ENCODE measurements at places on chromosomes 16 and 17. TPM values are rescaled to one million over a fixed set of nuclear protein-coding genes. Genes with fewer than 3 reads are reported as not detected.

Gene CLUH
- total RNA-seq: 87.4 TPM

Gene SEPTIN1
- 11.5 TPM for total RNA-seq

Gene DHRS7C
- total RNA-seq: not detected

Gene GNAO1
- 12.7 TPM for total RNA-seq

Gene MRPL38
- total RNA-seq: 107 TPM

Gene SYNRG
- 42.1 TPM for total RNA-seq

Gene KRT40
- total RNA-seq: not detected

Gene IST1
- total RNA-seq: 225 TPM

Gene SDK2
- total RNA-seq: 12.9 TPM

Gene UBE2G1
- total RNA-seq: 70.1 TPM

Gene GLP2R
- 23.5 TPM for total RNA-seq

Gene ESRP2
- total RNA-seq: 67.0 TPM

Gene SLFN13
- 29.1 TPM for total RNA-seq

Gene CPNE7
- total RNA-seq: 3.6 TPM

Gene TBC1D16
- 38.4 TPM for total RNA-seq

Gene SRSF1
- total RNA-seq: 187 TPM

Gene ATP2A3
- total RNA-seq: 96.5 TPM

Gene UMOD
- 0.60 TPM for total RNA-seq

Gene MMP28
- 32.8 TPM for total RNA-seq

Gene ST6GALNAC2
- total RNA-seq: 2.4 TPM

Gene CAMTA2
- total RNA-seq: 68.0 TPM

Gene ANKRD13B
- 13.4 TPM for total RNA-seq

Gene SLFN14
- total RNA-seq: not detected

Gene TIMM22
- 9.1 TPM for total RNA-seq

Gene KRTAP17-1
- not detected for total RNA-seq

Gene SP6
- 0.14 TPM for total RNA-seq

All from mucosa of gallbladder (tissue), 1 donor.